ENCODE measurements at places on chromosomes 1 and 21. TPM values are rescaled to one million over a fixed set of nuclear protein-coding genes. Genes with fewer than 3 reads are reported as not detected.
A peak's percentile ranks its signal among the peaks of the same experiment; 100 is the strongest.

Gene NKAIN1
- 0.27 TPM for total RNA-seq

GRCh38 chr1:115076384-115076915 lies 12.9 kb downstream of the TSPAN2 start:
- DNase-seq: no peak

Gene GBP4
- total RNA-seq: 129 TPM

Gene PBXIP1
- 92.0 TPM for total RNA-seq

GRCh38 chr21:8997011-8997440 lies 1524.4 kb upstream of the TPTE start:
- DNase-seq: no peak

DNA sequence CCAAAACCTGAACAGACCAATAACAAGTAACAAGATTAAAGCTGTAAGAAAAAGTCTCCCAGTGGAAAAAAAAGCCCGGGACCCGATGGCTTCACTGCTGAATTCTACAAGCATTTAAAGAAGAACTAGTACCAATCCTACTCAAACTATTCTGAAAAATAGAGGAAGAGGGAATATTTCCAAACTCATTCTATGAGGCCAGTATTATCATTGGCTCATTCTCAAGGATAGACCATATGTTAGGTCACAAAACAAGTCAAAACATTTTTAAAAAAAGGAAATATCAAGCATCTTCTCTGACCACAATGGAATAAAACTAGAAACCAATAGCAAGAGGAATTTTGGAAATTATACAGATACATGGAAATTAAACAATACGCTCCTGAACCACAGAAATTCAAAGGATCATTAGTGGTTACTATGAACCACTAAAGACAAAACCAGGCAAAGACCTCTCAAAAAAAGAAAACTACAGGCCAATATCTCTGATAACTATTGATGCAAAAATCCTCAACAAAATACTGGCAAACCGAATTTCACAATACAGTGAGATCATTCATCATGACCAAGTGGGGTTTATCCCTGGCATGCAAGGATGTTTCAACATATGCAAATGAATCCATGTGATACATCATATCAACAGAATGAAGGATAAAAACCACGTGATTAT lies 13.9 kb upstream of the IL20 start:
- no peak for DNase-seq

Gene NFYC
- 99.2 TPM for total RNA-seq

- no peak for DNase-seq
These were observed 263.5 kb upstream of the PLD5 start for GRCh38 chr1:242787968-242788367.

DNA sequence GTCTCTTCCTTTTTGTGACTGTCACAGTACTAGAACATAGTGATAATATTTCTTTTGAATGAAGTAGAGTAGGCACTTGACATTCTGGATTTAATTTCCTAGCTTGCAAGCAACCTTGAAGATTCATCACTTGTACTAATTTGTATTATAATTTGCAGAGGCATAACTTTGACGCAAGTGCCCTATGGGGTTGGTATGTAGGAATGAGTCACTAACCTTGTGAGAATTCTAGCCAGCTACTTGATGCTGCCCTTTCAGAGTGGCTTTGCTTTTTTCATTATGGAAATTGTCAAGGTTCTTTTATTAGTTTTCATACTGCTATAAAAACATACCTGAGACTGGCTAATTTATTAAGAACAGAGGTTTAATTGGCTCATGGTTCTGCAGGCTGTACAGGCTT lies 13.7 kb upstream of the DPH5 start:
- DNase-seq: no peak

Gene DNAJC8
- total RNA-seq: 110 TPM

GRCh38 chr1:230147253-230148125 lies 80.5 kb downstream of the GALNT2 start:
- no peak for DNase-seq

DNA sequence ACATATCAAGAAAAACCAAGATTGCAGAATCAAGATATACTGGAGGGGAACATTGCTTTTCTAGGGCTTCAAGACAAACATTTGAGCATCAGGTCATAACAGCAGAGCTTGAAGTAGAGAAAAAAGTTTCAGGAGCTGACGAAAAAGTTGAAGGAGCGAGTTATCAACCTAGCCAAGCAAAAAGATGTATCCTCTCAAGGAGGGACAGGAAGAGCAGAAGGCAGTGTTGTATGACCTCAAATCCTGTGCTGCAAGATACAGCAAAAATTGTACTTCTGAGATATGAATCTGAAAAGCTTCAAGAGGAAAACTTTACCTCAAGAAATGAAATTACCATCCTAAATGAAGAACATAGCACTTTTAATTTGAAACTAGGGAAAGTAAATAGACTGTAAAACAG lies 153.1 kb downstream of the AK5 start:
- no peak for DNase-seq

- no peak for DNase-seq
These were observed 124.4 kb upstream of the NFIA start for GRCh38 chr1:60958001-60958400.

Gene ELAPOR1
- total RNA-seq: 6.3 TPM

DNA sequence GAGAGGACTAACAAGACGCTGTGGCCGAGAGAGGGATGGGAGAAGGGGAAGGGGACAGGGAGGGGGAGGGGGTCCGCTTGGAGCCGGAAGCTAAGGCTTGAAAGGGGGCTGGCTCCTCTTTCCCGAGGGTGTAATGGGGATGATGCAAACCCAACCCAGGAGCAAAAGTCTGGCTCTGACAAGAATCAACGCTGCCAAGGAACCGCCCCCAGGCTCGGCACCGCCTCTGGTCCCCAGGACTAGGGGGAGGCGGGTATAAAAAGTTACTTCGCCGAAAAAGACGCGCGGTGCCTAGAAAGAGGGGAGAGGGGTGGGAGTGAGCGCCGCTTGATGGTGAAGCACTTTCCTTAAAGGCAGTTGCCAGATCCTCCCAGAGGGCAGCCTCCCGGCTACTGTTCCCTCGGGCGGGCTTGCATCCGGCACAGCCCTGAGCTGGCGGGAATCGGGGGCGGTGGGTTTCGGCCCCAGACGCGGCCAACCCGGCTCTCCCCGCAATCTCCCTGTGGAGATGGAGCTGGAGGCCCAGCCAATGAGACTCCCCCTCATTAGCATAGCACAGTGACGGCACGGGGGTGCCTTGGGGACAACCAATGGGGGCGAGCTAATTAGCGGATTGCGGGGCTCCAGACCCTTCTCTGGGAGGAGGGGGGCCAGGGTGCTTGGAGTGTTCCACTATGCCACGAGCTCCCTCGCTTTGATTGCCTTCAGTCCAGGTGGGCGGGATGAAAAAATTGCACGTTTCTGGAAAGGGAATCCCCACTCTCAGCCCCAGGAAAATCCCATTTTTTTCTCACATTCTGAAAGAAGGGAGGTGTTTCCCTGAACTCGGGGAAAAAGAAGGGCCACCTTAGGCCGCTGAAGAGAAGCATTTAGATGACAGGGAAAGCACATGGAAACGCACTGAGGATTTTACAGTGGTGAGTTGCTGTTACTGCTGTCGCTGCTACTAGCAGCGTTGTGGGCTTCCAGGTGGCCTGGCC lies at the start of gene KCNT2:
KCNT2 (minus strand) TSS at position 51 of the 980 bp plus-strand sequence. CDS start 131 bp downstream, outside the sequence.
- no peak for DNase-seq

Gene FBLIM1
- total RNA-seq: not detected

- peak; percentile 87 for DNase-seq
These were observed 19.4 kb downstream of the PRPF38A start for GRCh38 chr1:52423771-52424170.

Gene PYHIN1
- total RNA-seq: 18.8 TPM

- DNase-seq: peak; percentile 74
These were observed 2.7 kb downstream of the PTPRC start for GRCh38 chr1:198641501-198641900.

- DNase-seq: peak; percentile 79
These were observed 46.3 kb downstream of the UMODL1 start for GRCh38 chr21:42117229-42117966.

Gene CFHR2
- not detected for total RNA-seq

DNA sequence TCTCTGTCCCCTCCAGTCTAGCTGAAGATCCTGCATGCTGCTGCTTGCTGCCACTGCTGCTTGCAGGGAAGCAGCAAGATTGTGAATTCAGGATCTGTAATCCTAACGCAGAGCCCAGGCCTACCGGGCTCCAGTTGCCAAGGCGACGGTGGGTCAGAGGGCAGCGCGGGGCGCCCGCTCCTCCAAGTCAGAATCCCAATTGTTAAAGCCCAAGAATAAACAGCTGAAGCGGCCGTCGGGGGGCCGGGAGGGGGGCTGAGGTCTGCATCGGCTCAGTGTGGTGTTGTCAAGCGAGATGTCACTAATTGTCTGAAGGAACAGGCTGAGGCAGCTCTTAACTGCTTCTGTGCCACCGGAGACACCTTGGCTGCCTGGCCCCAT lies 36.8 kb downstream of the AHDC1 start:
- DNase-seq: no peak

- no peak for DNase-seq
These were observed 8.5 kb downstream of the GNG12 start for GRCh38 chr1:67824766-67825165.

Gene IFI44L
- 358 TPM for total RNA-seq

Gene NBPF19
- 39.6 TPM for total RNA-seq
